ENCODE measurements at places on chromosomes 13 and 19.

DNA sequence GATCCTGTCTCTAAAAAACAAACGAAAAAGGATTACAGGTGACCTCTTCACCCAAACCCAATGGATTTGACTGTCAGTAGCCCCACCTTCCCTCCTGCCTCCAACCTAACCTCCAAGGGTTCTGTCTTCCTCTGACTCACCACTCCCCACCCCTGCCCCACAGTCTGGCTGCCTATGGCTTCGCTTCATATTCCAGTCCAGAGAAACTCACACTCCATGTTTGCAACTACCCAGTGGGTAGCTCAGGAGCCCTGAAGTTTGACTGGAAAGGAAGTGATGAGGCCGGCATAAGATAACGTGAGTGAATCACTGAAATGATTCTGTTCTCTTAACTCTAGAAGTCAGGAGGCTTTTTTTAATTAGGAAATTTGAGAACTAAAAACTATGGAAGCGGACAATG is 303.9 kb downstream of the FOXO1 start:
- DNase-seq: no peak

GRCh38 chr13:50731400-50731799 is 112.1 kb downstream of the DLEU7 start:
- DNase-seq: no peak

- DNase-seq: no peak
Measured at GRCh38 chr13:78826936-78827335, 168.0 kb upstream of the OBI1 start.

DNA sequence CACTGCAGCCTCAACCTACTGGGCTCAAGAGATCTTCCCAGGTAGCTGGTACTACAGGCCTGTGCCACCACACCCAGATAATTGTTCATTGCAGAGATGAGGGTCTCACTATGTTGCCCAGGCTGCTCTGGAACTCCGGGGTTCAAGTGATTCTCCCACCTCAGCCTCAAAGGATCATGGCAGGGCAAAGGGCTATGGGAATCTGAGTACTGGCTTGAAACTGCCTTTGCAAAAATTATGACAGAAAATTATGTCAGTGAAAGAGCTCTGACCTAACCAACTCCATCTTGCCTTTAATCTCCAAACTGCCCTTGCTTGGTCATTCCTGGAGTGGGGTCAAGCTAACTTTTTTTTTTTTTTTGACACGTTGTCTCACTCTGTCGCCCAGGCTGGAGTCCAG is 1.3 kb upstream of the DNASE2 start:
- no peak for DNase-seq

DNA sequence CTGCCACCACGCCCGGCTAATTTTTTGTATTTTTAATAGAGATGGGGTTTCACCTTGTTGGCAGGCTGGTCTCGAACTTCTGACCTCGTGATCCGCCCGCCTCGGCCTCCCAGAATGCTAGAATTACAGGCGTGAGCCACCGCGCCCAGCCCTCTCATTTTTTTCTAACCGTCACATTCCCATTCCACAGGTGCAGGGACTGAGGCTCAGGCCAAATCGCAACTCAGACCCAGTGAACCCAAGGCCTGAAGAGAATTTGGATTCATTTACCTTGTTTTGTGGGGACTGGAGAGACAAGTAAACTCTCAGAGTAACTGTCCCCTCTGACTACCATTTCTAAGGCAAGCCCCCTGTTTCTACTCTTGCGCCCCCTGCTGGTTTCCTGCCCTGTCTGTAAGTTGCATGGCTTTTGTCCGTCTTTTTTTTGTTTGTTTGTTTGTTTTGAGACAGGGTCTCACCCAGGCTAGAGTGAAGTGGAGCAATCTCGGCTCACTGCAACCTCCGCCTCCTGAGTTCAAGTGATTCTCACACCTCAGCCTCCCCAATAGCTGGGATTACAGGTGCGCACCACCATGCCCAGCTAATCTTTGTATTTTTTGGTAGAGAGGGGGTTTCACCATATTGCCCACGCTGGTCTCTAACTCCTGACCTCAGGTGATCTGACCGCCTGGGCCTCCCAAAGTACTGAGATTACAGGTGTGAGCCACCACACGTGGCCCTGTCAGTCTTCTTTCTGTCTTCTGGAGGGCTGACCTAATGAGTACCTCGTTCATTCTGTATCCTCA is 2.3 kb upstream of the STRN4 start:
- peak; percentile 51 for DNase-seq

- DNase-seq: no peak
Measured at GRCh38 chr13:103188713-103189326, 122.6 kb upstream of the SLC10A2 start.

GRCh38 chr19:35789195-35789977 is 14.0 kb downstream of the ARHGAP33 start:
- DNase-seq: no peak
